LoVo (cell line): ENCODE measurements at places on chromosomes 5 and 9.

GRCh38 chr5:126868338-126869004, 91.5 kb downstream of the LMNB1 start:
- DNase-seq: no peak

- DNase-seq: no peak
Measured at GRCh38 chr5:143056792-143057579, 286.8 kb downstream of the ARHGAP26 start.

- DNase-seq: no peak
Measured at GRCh38 chr9:31390403-31391025, 993.9 kb upstream of the ACO1 start.

GRCh38 chr5:140130949-140131733, 5.4 kb downstream of the IGIP start:
- no peak for DNase-seq

DNA sequence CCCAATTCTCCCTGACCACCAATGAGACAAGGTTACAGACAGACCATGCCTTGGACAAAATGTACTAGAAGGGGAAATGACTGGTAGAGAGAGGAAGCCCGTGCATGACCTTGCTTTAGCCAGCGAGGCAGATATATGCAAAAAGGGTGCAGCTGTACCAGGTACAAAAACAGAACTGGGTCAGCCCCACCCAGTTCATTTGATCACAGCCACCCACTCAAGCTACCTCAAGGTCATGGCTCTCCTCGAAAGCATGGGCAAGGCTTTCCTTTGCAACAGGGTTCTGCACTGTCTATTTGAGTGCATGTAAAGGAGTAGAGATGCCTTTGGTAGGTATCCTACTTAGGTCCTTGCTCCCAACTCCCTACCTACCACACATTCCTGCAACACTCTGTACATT, 33.3 kb downstream of the TLE1 start:
- no peak for DNase-seq

- no peak for DNase-seq
Measured at GRCh38 chr9:136543830-136544547, 1.9 kb downstream of the NOTCH1 start.
